Cardiac septum (tissue), 1 donor: ENCODE measurements at places on chromosomes 1 and 21. TPM values are rescaled to one million over a fixed set of nuclear protein-coding genes. Genes with fewer than 3 reads are reported as not detected.

DNA sequence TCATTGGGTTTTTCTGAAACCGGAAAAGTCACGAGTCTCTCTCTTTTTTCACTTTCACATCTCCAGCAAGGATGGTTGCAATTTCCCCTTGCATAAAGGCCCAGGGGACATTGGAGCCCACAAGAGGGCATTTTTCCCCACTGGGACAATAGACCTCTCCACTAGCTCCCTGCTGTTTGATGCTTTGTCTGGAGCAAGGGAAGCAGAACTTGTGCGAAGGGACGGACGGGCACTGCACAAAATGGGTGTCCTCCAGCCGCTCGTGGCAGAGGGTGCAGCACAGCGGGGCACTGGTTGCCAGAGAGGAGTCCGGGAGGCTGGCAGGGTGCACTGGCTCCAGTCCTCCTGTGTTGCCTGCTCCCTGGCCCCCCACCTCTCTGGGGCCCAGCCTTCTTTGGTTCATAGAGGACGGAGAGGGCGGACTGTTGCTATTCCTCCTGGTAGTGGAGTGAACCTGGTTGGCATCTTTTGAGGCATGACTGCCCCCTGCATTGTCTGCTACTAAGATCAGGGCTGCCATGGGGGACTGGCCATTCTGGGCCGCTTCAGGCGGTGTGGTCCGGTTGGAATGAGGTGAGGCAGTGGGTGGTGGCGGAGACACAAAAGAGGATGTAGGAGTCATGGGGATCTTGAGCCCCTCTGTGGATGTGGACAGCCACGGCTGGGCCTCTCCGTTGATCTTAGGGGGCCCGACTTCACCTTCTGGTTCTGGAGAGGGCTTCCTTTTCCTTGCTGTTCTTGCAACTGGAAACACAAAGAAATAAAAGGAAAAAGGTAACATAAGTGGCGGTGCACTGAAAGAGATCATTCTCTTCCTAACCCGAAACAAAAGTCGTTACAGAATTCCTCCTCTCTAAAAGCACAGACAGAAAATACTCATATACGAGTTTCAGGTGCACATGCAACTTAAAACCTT is 2.6 kb downstream of the IRF2BP2 start:
- DNase-seq = no peak

DNA sequence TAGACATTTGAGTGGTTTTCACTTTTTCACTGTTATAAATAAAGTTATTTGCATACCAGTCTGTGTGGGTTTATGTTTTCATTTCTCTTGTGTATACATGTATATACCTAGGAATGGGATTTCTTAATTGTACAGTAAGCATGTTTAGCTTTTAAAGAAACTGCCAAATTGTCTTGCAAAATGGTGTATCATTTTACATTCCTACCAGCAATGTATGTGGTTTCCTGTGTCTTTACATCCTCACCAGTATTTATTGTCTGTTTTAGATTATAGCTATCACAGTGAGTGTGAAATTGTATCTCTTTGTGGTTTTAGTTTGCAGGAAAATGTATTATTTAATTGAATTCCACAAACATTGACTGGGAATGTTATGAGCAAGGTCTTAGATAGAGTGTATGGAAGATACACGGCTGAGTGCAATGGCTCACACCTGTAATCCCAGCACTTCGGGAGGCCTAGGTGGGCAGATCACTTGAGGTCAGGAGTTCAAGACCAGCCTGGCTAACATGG is 57.3 kb downstream of the MACF1 start:
- DNase-seq = no peak

GRCh38 chr21:35801391-35801790 is 258.9 kb downstream of the SETD4 start:
- DNase-seq = no peak

- peak; percentile 57 for DNase-seq
These were observed 14.8 kb upstream of the ETV3L start for GRCh38 chr1:157114183-157115121.

GRCh38 chr1:157490467-157491165 is 61.7 kb downstream of the FCRL5 start:
- DNase-seq = no peak

DNA sequence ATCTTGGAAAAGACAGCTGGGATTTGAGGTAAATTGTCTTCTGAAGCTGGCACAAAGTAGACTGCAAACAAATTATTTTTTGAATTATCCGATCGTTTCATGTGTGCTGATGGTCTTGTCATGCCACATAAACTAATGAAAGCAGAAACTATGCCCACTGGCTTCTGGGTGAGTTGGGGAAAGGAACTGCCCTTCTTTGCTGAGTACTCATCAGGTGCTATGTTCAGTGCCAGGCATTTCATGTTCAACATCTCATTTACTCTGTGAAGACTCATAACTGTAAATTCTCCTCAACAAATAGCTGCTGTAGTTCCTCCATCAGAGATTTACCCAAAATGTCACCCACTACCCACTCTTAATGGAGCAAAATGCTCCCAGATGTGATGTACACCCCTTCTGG is 1.2 kb downstream of the TRIT1 start:
- DNase-seq = no peak

DNA sequence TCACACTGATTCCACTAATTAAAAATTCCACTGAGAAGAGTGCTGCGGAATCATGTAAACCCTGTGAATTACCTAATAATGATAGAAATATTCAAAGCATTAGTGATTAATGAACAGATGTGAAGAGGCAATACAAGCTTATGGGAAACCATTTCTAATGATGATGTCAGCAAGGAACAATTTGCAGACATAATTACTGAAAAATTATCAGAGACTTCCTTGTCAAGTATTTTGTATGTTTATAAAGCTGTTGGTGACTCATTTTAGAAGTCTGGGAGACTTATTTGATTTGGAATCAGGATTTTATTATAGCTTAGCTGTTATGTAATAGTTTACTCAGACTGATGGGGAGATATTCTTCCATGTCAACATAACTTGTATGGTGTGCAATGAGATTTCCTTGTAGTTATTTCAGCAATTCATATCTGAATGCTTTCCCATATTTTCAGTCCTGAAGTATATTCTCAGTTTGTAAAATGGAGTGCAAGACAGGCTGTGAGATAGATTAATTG is 135.5 kb downstream of the TGFB2 start:
- DNase-seq = no peak

Gene NHLH1
- total RNA-seq = not detected

Gene RPTN
- total RNA-seq = not detected

Gene CD1D
- total RNA-seq = 1.2 TPM
